ENCODE measurements at places on chromosomes 2 and 18.

GRCh38 chr2:47321411-47322031 lies 81.4 kb upstream of the MSH2 start:
- no peak for DNase-seq

DNA sequence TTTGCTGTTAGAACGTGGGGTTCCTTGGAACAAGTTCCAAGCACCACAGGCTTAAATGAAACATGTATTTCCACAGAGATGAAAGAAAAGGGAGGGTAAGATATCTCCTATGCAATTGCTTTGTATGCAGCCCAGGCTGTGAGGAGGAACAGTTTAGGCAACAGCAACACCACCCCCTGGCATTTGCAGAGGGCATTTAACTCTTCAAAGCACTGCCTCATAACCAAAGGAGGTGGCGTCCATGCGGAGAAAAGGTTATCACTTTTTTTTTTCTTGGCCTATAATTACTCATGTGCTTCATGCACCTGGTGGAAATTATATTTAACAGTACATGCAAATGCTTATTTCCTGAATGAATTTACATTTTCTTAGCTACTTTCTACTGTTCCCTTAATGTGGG lies 286.0 kb downstream of the LPIN1 start:
- no peak for DNase-seq

DNA sequence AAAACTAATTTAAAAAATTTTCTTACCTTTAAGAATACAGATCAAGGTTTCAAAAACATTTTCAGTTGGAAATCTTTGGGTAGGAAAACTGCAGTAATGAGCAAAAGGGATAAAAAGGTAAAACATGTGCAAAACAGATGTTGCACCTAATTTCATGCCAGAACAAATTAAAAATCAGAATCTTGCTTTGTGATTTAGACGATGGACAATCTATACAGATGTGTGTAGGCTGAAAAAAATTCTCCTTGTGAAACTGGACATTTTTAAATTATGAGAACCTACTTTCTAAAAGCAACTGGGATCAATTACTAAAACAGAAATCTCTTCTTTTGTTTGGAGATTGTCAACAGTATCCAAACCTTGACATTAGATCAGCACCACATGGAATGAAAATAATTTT lies 183.2 kb upstream of the ITGA4 start:
- DNase-seq: no peak

DNA sequence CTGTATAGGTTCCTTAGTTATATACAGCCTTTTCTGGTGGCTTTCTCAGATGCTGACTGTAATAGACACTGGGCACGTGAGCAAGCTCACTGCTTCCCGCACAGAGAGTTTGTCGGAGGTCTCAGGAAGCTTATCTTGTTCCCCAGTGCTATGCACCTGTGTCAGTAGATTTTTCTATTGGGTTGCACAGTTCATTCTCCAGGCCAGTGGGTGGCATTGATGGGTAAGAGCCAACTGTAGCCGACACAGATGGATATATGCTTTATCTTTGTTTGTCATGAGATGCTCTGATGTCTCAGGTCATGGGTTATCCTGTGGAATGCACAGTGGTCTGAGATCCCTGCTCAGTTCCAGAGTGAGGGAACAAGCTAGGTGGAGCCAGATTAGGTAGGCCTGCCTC lies 293.0 kb downstream of the GRB14 start:
- DNase-seq: no peak

DNA sequence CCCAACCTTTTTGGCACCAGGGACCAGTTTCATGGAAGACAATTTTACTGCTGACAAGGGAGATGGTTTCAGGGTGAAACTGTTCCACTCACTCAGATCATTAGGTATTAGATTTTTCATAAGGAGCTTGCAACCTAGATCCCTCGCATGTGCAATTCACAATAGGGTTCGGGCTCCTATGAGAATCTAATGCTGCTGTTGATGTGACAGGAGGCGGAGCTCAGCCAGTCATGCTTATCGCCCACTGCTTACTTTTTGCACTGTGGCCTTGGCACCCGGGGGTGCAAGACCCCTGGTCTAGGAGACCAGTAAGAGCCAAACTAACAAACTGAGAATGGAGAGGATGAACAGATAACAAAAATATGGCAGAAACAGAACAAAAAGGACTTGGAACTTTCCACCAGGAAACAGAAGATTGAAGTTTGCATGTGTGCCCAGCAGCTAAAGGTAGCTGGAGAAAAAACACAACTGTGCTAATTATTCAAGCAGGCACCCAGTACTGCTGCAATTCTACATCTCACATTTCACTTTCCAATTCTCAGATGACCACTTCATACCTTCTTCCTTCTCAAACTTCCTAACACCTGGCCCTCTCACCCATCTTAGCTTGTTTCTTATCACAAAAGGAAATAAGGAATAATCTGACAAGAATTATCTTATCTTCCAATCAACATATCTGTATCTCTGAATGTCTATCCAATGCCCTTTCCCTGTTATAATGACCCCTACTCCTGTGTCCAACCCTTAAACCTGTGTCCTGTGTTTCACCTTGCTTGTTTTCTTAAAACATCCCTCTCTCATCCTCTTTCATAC lies 24.8 kb downstream of the SP3 start:
- DNase-seq: no peak

Measured in Jurkat, Clone E6-1 (cell line).